SIG-M5 (cell line): ENCODE measurements at places on chromosomes 2 and 18.

GRCh38 chr2:233209533-233210171 is 41.8 kb upstream of the ATG16L1 start:
- no peak for DNase-seq

DNA sequence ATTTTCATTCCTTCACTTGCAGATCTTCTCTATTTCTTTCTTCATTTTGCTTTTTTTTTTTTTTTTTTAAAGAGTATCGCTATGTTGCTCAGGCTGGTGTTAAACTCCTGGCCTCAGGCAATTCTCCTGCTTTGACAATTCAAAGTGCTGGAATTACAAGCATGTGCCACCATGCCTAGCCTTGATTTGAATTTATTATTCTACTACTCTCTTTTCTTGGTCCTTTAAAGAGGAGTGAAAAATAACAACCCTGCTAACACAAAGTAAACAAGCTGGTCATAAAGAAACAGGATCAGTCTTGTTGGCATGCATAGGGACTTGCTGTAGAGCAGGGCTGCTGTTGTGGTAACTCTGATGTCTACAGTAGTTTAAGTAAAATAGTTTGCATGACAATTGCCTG is 1615.3 kb upstream of the ZEB2 start:
- DNase-seq = no peak

GRCh38 chr2:191329841-191330240 is 84.6 kb downstream of the MYO1B start:
- no peak for DNase-seq

GRCh38 chr2:159410276-159410675 is 123.8 kb upstream of the WDSUB1 start:
- DNase-seq = no peak

- DNase-seq = no peak
Observed at GRCh38 chr18:23386317-23386716, 66.8 kb upstream of the RIOK3 start.

- no peak for DNase-seq
Observed at GRCh38 chr2:182066400-182067087, 80.9 kb downstream of the PPP1R1C start.

GRCh38 chr2:234730066-234730640 is 221.7 kb upstream of the SH3BP4 start:
- DNase-seq = no peak

DNA sequence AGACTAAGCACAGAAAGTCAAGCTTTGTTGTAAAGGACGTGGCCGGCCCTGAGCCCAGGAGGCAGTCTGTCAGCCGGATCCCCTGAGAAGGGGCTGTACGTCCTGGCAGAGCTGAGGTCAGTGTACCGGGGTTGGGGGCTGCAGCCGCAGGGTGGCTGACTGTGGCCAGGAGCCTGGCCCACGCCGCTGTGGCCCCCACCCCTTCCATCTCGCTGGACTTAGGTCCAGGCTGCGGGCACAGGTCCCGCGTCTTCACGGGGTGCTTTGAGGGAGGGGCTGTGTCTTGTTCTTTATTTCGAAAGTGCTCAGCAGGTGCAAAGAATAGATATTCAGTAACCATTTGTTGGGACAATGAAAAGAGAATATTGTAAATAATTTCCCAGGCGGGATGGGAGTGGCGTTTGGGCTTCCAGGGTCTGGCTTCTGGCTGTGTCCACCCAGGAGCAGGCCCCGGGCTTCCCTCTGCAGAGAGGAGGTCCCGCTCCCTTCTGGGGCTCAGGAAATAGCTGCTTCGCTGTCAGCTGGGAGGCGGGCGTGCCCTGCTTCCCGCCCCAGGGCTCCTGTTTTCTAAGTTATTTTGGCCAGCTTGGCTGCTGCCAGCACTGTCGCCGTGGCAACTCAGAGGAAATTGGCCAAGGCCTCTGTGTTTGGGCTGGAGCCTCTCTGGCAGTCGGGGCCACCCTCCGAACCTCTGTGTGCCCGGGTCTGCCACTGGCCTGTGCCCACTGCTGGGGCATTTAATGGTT is 7.4 kb downstream of the NFATC1 start:
- DNase-seq = no peak

- no peak for DNase-seq
Observed at GRCh38 chr2:65438137-65438899, 5.9 kb upstream of the SPRED2 start.

DNA sequence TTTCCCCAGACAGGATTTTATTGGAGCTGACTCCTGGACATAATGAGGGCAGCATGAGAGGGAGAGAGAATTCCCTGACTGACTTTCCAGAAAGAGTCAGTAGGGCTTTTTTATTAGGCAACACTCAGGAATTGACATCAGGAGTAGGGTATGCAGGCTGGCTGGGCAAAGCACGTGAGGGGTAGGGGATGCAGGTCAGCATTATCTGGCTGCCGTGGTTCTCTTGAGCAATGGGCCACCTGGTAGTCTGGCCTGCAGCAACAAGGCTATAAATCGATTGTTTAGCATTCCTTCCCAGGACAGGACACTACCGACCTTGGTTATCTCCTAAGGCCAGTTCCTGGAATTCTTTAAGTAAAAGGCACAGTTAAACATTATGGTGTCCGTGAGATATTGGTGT is 160.8 kb upstream of the AGAP1 start:
- DNase-seq = no peak

- no peak for DNase-seq
Observed at GRCh38 chr2:43537137-43537536, 58.7 kb downstream of the THADA start.

GRCh38 chr2:47645246-47645645 is 137.7 kb upstream of the MSH6 start:
- no peak for DNase-seq

- DNase-seq = no peak
Observed at GRCh38 chr2:149313512-149313972, 16.8 kb upstream of the LYPD6 start.

DNA sequence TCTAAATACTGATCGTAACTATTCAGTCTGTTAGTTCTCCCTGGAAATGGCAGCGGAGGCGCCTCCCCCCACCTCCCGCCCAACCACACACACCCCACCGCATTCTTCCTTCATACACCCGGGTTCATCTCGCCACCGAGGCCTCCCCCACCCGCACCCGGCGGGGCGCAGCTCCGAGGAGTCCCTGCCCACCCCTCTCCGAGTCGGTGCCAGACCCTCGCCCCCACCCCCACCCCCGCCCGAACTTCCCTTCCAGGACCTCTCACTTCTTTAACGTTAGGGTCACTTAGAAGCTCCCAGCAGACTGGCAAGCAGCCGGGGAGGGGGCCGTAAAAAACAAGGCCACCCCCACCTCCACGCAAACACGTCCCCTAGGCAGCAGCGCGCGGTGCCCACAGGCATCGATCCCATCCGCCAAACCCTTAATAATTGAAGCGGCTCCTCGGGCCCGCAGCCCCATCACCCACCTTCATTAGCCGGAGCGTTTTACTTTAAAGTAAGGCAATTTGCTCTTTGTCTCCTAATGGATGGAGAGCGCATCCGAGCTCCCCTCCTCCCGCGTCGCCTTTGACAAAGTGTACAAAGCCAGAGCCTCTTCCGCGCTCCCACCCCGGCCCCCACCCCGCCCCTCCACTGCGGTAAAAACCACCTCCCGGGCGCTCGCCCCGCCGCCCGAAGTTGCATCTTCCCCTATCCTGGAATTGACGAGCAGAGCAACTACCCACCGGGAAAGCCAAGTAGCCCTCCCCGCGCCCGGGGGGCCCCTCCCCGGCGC is 624 bp downstream of the ZNF516 start:
- no peak for DNase-seq

DNA sequence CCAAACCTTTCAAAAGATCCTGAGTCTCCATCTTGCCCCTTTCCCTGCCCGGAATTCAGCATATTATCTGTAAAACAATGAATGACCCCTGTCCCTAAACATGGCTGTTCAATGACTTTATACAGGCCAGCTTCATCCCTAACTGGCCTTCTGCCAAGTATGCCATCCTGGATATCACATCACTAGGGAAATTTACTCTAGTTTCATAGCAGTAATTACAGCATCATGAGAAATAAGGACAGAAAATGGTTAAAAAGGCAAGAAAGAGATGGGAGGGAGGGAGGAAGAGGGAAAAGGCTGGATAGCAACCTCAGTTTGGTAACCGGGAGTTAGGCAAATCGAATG is 4.4 kb downstream of the MBOAT2 start:
- no peak for DNase-seq

DNA sequence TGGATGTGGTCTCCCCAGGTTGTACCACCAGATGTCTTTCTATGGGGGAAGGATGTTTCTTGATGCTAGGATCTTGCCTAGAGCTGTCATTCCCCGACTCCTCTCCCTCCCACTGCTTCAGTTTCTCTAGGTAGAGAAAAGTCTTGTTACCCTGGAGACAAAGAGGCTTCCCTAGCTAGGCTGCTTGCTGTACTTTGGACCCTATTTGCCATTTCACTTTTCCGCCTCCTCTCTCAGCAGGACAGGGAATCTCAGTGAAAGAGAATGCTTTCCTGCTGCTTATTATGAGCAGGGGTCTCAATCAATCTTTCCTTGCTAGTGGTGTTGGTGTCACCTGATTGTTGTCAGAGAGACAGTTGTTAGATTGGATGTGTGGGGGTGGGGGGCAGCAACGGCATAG is 818.8 kb upstream of the GYPC start:
- no peak for DNase-seq

- no peak for DNase-seq
Observed at GRCh38 chr18:77948567-77948966, 698.9 kb downstream of the GALR1 start.

- DNase-seq = no peak
Observed at GRCh38 chr2:149513461-149513860, 74.1 kb downstream of the MMADHC start.

DNA sequence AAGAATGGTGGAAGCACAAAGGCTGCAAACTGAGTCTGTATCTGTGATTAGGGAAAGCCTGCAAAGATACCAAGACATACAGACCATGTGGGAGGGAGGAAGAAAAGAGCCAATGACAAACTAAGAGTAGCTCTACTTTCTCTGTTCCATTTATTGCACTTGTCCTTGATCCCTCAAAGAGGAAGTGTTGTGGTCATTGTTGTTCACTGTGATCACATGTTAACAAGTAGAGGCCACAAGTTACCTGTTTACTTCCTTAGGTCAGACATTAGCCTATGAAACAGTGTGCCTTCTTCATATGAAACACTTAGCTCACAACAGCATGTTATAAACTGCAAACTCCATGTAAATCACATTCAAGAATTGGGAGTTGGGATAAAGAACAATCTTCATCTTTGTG is 32.6 kb downstream of the MAP2 start:
- DNase-seq = no peak

GRCh38 chr2:130300258-130300969 is 42.3 kb upstream of the IMP4 start:
- no peak for DNase-seq

DNA sequence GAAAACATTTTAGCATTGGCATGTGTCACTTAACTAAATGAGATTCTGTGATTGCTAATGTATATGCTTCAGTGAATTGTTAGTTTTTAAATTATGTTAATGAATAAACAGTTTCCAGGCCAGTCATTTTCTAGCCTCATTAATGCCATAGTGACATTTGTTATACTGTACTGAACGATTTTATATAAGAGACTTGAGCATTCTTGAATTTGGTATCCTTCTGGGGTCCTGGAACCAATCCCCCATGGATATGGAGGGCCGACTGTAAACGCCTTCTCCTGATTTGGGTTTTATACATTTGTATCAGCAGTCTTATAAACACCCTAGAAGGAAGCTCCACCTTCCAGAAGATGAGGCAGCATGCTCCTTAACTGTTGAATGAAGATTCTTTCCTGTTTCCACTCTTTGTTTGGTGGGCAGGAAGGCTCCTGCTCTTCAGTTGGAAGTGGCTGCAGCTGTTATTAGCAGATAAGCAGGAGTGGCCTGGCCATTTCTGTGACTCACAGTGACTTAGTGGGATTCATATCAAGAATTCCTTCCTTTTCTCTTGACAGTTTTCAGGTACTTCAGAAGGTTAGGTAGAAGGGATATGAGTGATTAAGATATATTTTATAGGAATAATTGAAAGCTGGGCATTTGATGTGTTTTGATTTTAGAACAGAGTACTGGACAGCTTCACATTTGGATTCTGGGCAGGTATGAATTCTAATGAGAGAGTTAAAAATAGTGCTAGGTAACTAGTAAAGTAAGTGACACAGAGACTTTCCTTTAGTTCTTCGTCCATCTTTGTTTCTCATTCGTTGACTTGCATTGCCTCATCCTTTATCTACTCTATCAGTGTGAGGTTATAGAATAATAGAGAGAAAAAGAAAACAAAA is 124.9 kb downstream of the PLCL1 start:
- DNase-seq = no peak

DNA sequence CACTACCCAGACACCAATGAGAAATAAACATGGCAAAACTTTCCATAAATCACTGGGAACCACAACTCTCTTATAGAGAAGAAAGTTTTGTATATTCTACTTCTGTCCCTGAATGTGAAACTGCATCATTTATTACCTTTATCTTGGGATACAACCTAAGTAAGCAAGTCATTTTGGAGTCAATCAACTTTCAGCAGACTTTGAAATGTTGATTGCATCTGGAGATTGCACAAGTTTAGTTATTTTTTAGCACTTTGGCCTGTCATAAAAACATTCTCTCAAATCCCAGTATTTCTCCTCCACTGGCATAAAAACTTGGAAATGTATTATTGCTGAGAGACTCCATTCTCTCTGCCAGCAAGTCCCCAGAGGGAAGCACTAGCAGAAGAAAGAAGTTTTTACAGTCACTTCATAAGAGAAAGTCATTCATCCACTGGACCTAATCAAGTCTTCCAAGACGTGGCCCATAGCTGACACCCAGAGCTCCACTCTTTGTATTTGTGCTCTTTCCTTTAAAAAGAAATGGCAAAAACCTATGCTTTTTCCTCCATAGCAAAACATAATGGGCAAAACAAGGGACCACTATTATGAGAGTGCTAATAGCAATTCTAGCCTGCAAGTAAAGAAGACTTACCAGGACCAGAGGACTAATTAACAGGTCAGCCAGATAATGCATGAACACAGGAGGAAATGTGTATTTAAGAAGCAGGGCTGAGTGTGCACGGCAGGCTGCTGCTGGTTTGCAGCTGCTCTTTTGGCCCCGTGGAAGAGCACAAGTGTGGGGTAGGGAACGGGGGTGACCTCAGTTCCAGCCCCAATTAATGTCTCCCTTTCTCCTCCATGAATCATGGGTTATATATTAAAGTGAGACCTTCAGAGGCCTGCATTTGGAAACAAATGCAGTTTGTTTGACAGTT is 171.5 kb downstream of the INO80D start:
- no peak for DNase-seq
